ENCODE measurements at places on chromosomes 5 and 9.

DNA sequence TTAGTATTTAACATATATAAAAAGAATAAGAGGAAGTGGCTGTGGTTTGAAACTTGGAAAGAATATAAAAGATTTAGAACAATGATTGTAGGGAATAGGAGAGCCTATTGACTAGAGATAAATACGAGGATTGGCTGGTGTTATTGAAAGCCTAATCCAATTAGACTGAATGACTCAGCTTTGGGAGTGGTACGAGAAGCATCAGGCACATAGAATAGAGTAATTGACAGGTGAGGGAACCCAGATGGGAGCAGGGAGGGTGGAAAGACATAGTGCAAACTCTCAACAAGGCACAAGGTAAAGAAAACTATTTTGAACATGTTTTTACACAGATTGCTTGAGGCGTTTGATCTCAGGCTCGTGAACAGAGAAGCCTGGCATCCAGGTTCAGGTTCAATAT is 338.9 kb upstream of the KLF9 start:
- no peak for DNase-seq

DNA sequence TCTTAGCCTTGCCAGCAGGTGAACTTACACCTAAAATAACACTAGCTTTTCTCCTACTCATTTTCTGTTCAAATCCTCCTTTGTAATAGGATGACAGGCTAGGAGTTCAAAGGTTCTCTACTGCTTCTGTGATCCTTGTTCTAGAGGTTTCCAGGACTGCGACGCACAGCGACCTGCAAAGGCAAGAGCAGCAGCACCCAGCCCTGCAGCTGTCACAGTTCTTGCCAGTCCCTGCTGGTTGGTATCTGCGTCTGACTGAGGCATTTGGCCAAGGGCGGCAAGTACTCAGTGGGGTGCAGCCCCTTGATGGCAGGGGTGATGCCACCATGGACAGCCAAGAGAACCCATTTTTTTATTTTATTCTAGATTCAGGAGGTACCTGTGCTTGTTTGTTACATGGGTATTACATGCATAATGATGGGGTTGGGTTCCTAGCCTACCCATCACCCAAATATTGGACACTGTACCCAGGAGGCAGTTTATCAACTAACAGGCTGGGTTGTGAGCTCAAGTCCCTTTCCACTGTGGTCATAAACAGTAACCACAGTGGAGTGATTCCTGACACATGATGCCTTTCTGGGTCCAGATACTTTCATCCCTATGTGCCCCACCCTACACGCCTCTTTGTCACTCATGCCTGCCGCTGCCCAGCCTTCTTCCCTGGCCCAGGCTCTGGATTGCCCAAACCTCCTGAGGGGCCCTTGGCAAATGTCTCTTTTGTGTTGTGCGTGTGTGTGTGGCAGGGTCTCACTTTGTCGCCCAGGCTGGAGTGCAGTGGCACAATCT is 111.0 kb downstream of the GAPVD1 start:
- no peak for DNase-seq

GRCh38 chr9:7216004-7216841 is 458.4 kb downstream of the KDM4C start:
- no peak for DNase-seq

DNA sequence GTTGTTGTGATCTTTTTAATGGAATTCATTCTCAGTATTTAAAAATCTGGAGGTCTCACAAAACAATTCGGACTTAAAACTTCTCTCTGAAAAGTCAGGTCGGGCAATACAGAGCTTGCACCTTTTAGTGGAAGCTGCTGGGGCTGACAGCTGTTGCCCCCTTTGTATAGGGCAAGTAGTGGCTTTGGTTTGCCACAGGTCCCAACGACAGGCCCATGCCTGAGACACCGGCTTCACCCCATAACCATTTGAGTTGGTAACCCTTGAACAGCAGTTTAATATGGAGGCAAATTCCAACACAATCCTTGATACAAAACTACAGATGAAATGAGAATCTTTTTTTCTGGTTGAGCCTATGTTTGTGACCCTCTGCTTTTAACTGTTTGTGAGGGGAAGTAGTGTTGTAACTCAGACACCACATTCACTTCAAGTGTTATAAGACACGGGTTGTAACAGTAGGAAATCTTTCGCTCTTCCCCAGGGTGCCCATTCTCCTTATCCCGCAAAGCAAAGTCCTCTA is 752 bp upstream of the GLRX start:
- no peak for DNase-seq

- no peak for DNase-seq
Measured at GRCh38 chr5:73067213-73067612, 53.2 kb upstream of the TMEM171 start.

GRCh38 chr5:6591671-6592288 is 41.1 kb downstream of the NSUN2 start:
- DNase-seq, result no peak

- DNase-seq, result no peak
Measured at GRCh38 chr5:59795141-59795540, 98.4 kb downstream of the PDE4D start.

- DNase-seq, result no peak
Measured at GRCh38 chr5:134111741-134112647, 2.5 kb upstream of the TCF7 start.

GRCh38 chr5:110086658-110087388 is 397.1 kb downstream of the MAN2A1 start:
- DNase-seq, result no peak

- DNase-seq, result no peak
Measured at GRCh38 chr5:34632807-34633422, 23.2 kb upstream of the RAI14 start.
